ENCODE measurements at places on chromosomes 1 and 21.

DNA sequence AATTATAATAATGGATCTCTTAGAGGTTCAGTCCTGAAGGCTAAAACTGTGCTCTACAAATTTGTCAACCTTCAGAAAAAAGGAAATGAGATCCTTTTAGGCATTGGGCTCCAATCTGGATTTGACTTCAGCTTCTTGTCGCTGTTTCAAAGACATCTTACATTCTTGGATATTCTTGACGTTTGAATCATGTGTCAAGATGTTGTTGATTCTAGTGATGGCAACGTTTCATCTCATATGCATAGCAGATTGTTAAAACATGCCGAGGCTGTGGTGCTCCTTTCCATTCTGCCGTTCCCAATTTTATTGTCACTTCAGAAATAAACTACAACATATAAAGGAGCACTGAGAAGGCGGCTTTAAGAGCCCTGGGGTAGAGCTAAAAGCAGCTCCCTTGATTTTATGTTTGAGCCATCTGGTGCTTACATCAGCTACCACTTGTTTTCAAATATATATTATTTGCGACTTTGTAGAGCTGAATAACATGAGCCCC is 467.6 kb upstream of the ZRANB2 start:
- DNase-seq: no peak

DNA sequence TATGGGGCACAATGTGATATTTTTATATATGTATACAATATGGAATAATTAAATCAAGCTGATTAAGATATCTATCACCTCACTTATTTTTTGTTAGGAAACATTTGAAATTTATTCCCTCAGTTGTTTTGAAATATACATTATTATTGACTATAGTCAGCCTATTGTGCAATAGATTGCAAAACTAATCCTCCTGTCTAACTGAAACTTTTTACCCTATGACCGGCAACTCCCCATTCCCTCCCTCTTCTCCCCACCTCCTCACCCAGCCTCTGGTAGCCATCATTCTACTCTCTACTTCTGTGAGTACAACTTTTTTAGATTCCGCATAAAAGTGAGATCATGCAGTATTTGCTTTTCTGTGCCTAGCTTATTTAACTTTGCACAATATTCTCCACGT is 117.7 kb upstream of the SGIP1 start:
- DNase-seq: no peak

DNA sequence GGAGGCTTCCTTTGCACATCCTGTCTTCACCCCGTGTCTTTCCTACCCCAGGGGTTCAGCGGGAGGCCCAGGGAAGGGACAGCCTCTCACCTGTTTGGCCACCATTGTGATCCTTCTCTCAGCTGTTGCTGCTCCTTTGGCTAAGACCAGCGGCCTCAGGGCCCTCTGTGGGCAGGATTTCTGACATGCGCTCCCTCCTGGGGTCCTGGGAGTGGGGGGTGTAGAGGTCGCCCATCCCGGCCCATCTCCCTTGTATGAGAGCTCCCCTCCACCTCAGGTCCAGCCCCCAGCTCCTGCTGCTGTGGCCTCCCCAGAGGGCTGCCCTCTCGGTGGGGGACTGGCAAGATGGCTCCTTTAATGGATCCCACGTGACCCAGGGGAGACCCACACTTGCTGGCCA is 120.5 kb downstream of the PRDM2 start:
- no peak for DNase-seq

- DNase-seq: no peak
These were observed 61.0 kb downstream of the DNTTIP2 start for GRCh38 chr1:93817819-93818569.

DNA sequence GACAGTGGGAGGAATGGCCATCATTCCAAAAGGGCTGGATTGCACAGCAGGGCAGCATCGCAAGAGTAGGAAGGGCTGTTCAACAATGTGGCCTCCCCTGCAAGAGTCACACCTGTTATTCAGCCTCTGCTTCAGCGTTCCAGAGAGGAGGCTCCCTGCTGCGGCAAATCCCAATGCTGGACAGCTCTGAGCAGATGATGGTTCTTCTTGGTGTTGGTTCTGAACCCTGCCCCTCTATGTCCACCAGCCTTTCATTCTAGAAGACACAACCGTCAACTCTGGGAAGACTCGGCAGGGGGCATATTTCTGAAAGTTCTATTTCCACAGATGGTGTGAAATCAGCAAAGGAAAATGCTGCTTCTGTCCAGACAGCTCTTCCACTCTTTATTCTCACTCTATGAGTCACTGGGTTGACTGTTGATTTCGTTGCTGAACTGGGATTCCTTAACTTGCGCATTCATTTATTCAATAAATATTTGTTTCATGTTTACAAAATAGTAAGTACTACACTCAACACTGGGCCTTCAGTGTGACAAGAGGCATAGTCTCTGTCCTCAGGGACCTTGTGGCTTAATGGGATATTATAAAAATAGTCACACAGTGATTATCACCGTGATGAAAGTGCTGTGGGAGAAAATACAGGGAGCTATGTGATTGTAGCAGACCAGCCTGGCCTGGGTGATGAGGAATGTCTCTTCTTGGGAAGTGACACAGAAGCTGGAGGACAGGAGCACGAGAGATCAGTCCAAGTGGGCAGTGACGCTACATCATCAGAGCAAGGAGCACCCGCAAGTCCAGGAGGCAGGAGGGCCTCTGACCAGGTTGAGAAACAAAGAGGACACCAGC is 260.3 kb downstream of the SIPA1L2 start:
- no peak for DNase-seq

- no peak for DNase-seq
These were observed 47.0 kb downstream of the NAV1 start for GRCh38 chr1:201585901-201586300.

DNA sequence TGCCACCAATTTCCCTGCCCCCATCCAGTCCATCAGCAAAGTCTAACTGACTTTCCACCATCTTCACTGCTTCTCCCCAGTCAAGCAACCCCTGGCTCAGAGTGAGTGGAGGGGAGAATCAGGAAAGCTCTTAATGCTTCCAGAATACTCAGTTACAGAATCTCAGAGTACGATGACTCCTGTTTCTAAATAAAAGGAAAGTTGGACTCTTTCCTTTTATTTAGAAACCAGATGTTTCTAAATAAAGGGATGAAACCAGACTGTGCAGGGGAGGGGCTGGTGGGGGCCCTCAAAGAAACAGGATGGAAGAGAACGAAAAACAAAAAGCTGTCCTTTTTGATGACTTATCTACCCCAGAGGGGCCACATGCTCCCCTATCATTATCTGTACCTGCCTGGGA is 85.2 kb upstream of the PPM1J start:
- no peak for DNase-seq

GRCh38 chr1:6962478-6962995 is 177.3 kb downstream of the CAMTA1 start:
- DNase-seq: no peak

DNA sequence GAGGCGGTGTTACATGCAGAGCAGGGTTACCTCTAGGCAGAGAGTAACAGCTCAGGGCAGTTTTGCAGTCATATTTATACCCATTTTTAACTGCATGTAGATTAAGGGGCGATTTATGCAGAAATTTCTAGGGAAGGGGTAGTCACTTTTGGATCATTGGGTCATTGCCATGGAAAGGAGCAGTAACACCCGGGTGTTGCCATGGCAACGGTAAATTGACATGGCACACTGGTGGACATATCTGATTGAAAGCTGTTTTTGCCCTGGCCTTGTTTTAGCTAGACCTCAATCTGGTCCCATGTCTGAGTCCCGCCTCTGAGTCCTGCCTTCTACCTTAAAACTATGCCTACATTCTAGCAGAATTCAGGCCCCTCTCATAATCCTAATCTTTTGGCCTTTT is 11.8 kb upstream of the USP1 start:
- DNase-seq: no peak

DNA sequence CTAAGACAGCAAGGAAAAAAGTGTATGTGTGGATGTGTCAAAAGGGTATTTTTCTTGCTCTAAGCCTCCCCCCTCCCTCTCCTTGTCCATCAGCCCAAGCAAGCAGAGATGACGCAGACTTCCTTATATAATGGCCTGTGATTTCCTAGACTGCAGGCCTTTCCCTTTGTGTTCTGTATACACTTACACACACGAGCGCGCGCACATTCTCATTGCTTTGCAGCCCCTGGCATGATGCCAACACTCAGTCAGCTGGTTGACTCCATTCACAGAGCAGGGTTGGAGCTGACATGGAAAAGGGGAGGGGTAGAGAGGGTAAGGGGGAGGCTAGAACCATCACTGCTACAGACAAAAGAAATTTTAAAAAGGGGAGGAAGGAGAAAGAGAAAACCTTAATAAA is 41.8 kb downstream of the GATAD2B start:
- no peak for DNase-seq
